ENCODE measurements at places on chromosomes 2 and 18.

DNA sequence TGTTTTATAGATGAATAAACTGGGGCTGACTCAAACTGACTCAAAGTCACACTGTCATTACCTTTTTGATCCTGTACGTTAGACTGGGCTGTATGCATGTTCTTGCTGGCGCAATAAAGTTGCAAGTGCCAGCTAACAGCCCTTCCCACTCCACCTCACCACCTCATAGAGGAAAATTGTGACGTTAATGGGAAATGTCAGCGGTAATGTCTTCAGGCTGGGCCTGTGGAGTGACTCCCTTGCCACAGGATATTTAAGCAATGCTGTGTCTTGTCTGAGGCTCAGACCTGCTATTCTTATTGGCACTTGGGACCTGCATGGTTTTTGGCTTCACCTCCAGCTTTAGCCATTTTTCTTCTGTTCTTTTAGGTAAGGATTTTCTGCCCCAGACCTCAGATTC is 25.2 kb upstream of the CASP10 start:
- no peak for DNase-seq

- DNase-seq, result no peak
Observed at GRCh38 chr2:190973726-190974628, 40.0 kb downstream of the STAT1 start.

GRCh38 chr18:55232506-55232905 is 273.2 kb upstream of the CCDC68 start:
- DNase-seq, result no peak

GRCh38 chr2:102016399-102016955 is 24.7 kb downstream of the IL1R2 start:
- DNase-seq, result no peak

DNA sequence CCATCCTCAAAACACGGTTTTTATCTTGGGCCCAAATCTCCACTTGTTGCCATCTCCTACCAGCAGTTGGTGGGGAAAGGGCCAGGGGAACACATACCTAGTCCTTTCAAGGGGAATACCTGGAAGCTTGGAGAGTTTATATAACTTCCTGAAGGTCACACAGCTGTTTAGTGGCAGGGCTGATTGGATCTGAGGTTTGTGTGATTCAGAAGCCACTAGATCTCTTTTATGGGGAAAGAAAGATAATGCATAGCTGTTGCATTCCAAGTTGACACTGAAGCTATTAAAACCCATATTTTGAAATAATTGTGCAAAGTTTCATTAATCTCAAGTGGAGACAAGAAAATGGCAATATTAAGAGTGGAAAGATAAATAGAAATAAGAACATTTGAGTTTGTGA is 134.2 kb downstream of the PLCL1 start:
- DNase-seq, result no peak

- DNase-seq, result no peak
Observed at GRCh38 chr2:202705446-202706020, 70.8 kb downstream of the FAM117B start.

DNA sequence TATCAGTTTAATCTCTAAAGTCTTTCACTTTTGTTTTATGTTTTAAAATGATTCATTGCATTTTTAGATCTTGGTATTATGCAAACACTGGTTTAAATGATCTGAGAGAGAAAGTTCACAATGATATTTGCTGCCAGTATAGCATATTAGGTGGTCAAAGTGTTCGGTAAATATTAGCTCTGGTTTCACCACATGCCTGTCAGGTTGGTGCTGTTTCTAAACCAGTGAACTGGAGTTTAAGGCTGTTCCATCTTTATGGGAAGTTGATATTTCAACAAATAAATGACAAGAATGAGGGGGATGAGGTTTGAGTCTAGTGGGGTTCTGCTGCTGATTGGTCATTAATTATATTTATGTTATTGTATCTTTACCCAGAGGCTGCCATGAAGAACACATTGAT is 436.4 kb downstream of the DCDC2C start:
- DNase-seq, result no peak

DNA sequence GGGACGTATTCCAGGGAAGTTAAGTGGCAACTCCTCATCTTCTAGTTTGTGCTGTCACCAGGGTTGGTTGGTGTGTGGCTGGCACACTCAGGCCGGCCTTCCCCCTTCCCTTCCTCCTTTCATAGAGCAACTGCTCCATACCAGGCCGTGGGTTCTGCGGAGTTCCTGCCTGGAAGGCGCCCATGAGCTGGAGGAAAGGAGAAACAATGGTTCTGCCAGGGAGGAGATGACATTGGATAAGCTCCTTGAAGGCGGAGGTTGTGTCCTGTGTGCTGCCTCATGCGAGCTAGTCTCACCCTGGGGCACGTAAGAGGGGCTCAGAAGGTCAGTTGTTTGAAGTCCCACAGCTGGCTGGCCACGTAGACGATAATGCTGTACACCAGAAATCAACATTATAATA is 19.2 kb downstream of the ASAP2 start:
- no peak for DNase-seq

DNA sequence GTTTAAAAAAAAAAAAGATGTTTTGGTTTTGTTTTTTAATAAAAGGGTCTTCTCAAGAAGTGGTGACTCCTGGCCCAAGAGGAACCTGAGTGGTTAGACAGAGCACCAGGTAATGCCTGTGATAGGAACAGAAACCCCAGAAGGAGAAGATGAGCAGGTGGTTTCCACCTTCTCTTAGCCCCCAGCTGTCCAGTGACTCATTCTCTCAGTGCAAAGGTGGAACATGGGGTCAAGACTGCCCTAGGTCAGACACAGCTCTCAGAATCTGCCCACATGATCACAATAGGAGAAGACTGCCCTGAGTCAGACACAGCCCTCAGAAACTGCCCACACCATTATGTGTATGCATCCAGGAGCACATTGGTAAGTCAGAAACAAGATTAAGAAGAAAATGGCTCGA is 61.8 kb downstream of the TBC1D8 start:
- no peak for DNase-seq

DNA sequence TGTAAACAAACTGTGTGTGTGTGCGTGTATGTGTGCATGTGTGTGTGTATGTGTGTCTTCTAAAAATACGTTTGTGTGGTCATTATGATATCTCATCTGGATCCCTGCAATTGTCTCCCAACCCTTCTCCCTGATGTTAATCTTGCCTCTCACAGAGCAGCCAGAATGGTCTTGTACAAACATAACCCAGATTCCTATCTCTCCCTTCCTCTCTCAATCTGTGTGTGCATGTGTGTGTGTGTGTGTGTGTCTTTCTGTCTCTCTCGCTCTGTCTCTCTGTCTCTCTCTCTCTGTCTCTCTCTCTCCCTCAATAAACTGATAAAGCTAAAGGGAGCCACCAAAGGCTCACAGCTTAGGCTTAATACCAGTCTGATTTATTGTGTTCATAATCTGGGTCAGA is 210.8 kb downstream of the PAX3 start:
- DNase-seq, result no peak

DNA sequence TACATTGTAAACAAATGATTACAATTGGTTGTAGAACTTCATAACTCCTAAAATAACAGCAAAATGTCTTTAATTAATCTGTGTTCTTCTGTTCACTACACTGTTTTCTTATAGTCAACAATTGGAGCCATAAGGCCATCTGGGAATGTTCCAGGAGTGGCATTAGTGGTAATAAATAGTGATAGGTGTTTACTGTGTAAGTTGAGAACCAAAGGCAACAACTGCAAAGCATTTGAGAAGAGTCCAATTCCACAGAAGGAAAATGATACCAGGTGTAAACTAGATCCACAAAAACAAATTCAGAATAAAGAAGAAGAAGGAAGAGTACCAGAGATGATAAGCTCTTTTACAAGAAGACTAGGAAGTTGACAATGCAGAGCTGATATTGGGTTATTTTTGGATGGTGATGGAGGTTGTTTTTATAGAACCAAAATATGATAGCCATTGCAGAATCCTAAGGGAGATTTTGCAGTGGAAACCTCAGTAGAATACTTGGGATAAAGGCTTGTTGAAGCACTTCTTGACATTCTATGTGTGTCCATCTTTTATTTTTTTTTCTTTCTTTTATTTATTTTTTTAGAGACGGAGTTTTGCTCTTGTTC is 52.9 kb downstream of the ANTXR1 start:
- no peak for DNase-seq

DNA sequence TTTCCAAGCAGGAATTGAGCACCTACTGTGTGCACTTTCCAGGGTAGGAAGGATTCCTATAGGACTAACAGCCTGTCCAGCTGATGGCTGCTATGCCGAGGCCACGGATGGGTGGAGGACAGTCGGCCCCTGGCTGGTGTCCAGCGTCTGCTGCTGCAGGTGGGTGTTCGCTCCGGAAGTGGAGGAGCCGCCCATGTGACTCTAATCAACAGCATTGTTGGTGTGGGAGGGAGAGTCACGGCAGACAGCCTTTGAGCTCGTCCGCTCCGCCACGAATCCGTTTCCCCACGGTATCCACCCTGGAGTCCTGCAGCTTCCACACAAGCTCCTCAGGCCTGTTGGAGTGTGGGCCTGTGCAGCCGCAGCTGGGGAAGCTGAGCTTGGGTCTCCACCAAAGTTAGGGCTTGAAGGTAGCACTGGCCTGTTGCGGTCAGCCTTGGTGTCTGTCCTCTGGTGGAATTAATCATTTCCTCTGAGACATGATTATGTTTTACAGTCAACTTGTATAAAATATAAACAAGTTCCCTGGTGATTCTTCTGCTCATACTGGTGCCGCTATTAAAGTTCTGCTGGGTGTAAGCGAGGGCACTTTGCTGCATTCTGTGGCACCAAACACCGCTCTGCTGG is 185.9 kb upstream of the TPO start:
- no peak for DNase-seq

- DNase-seq, result no peak
Observed at GRCh38 chr2:236552212-236552542, 17.4 kb upstream of the ACKR3 start.

DNA sequence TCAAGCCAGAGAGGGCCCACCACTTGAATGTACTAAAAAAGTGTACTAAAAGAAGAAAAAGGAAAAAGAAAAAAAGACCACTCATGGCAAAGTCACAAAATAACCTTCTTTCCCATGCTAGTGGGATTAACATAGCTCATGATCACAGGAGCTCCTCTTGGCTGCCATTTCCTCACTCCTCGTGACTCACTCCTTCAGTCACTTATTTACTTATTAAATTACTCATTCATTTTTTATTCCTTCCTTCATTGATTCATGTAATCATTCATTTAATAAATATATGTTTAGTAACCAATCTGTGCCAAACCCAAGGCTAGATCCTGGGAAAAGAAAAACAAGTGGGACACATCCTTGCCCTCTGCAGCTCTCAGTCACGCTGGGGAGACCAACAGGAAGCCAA is 300.5 kb downstream of the INSIG2 start:
- DNase-seq, result no peak

DNA sequence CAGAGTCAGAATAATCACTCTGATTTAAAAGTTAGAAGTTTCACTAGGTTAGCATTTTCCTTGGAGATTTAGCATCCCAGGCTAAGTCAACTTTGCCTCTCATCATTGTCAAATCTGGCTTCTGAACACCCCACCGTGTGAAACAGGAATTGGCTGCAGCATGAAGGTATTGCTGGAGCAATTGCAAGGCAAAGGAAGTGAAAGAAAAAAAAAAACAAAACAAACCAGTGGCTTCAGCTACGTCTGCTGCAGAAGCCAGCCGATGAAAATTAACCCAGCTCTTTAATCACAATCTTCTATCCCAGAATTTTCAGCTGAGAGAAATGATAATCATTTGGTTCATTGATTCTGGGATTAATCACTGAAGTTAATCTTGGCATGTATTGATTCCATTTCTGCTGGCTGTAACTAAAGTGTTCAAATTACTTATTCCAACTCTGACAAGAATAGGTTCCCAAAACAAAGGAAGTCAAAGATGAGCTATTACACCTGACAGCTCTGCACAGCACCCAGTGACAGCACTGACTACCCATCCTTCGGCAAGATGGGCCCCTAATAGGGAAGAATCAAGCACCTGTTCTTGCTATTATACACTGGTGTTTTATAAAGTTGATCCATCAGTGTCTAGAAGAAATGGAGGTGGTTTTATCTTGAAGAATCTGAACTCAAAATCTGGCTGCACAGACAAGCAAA is 42.7 kb upstream of the REG3G start:
- no peak for DNase-seq

DNA sequence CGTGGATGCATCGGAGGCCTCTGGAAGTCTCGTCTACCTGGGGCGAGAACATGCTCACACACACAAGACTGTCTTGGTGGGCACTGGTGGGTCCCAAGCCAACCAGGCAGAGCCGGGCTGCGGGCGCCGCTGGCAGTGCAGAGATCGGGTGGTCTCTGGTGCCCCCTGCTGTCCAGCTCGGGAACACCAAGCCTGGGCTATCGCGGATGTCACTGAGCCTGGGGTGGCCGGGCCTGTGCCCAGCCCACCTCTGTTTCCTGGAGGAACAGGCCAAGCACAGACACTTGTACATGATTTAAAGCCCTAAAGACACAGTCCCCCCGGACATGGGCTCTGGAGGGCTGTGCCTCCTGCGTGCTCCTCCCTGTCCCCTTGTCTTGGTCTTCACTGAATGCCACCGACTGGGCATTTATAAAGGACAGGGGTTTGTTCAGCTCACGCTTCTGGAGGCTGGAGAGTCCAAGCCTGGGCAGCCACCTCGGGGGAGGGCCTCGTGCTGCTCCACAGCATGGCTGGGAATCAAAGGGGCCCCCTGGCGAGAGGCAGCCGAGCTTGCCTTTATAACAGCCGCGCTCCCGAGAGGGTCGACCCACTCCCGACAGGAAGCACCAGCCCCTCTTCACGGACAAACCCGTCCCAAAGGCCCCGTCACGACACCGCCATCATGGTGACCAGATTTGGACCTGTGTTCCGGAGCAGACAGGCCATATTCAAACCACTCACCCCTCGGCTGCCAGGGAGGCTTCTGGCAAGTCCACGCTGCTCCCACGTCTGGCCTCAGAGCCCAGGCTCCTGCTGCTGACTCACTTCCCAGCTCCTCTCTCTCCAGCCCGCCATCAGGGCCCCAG is 3.6 kb upstream of the OTOS start:
- DNase-seq, result peak; percentile 73

DNA sequence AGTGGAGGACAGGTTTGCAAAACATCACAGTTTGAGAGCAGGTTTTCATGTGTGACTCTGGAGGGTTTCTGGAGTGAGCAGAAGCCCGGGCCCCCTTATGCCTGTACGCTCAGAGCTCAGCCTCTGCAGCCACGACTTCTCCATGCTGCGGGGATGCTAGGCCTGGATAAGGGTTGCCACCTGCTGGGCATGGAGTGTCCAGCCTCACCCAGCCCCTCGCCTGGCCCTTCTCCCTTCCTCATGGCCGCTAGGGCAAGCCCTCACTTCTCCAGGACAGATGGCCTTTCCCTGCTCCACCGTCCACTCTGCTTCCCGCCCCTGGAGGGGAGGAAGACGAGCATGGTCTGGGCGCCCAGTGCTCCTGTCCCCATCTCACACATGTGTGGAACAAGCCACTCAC is 318.7 kb downstream of the GBX2 start:
- DNase-seq, result no peak

All from stimulated activated CD4-positive, alpha-beta T cell treated with anti-CD3 and anti-CD28 coated beads, TNF-alpha, amount 100 ng/mL, for 4 hours (primary cell).